ENCODE measurements at places on chromosomes 7 and 10. TPM values are rescaled to one million over a fixed set of nuclear protein-coding genes. Genes with fewer than 3 reads are reported as not detected.

The HACD1 gene
- polyA plus RNA-seq, result not detected

DNA sequence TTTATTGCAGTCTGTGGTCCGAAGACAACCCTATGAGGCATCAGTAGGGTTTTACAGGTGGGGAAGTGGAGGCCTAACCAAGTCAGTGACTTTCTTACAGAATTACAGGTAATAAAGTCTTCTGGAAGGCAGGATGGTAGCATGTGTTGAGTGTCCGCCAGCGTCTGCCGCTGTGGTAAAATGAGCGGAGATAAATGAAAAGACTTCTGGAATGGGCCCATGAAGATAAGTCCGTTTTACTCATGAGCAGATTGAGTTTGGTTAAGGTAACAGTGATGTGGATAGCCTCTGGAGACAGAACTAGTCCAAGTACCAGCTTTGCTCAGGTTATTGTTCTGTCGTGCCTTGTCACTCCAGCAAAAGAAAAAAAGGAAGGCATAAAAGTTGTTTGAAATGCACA, 966 bp downstream of the FBH1 start:
- DNase-seq, result peak; percentile 4
- H3K27me3 ChIP-seq, result no peaks in the 10 kb centered on the region
- H3K27ac ChIP-seq, result peak overlapping the region; percentile 81

DNA sequence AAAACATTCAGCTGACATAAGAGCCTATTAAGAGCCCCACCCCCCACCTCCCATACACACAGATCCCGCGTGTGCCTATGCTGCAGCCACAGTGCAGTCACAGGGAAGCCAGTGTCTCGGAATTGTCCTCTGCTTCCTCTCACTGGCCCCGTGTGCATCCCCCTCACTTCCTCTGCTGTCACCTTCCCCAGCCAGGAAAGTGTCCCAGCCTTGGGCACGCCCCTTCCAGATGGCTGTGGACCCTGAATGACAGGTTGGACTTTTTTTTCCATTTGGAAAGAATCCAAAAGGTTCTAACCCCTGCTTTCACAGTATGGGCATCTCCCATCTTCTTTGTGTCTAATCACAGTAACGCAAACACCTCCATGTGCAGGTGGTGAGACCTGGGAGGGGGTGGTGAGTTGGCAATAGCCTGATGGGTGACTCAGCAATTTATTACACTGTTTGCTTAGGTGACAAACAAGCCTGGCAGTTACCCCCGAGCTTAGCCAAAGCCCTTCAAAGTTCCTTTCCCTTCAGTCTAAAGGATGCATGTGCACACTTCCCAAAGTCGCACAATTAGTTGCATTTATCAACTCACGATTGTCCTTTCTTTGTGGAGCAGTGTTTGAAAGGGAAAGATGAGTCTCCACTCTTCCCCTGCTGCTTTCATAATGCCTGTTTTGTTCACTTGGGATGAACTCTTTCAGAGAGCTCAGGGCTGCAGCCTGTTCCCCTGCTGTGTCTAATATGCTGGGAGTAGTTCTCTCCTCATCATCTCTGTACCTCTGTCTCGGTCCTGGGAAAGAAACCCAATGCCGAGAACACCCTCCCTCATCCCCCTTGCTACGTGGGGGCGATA, 67.5 kb upstream of the EFCAB10 start:
- DNase-seq, result no peak
- no peak overlapping the region for H3K27ac ChIP-seq

- no peak overlapping the region for H3K27ac ChIP-seq
- no peaks in the 10 kb centered on the region for H3K27me3 ChIP-seq
- peaks cover 6% of the 10 kb centered on the region for H3K4me1 ChIP-seq
- no peaks in the 10 kb centered on the region for H3K36me3 ChIP-seq
Measured at GRCh38 chr7:87604264-87604663, 3.6 kb upstream of the ABCB1 start.

The CALCR gene
- polyA plus RNA-seq, result not detected

- no peak overlapping the region for H3K4me3 ChIP-seq
- H3K27me3 ChIP-seq, result peaks cover 3% of the 10 kb centered on the region
- no peak overlapping the region for H3K27ac ChIP-seq
- no peak for DNase-seq
Measured at GRCh38 chr7:29574659-29575058, 11.0 kb downstream of the PRR15 start.

The PCLO gene
- not detected for polyA plus RNA-seq

The PNPLA8 gene
- polyA plus RNA-seq, result 25.9 TPM

DNA sequence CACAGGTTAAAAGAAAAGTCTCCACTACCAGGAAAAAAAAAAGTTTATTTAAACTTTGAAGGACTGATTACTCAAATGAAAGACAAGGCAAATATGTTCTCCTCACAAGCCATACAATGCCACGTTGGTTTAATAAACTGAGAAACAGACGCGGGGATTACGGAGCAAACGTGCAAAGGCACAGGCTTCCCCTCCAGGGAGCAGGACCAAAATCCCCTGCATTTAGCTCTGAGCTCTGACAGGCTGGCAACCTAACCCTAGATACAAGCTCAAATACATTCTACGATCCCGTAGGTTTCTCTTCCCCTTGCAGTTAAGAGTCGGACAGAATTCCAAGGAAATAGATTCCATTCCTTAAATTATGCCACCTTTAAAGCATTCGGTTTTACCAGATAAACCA, 7.7 kb upstream of the GRB10 start:
- no peak overlapping the region for H3K27ac ChIP-seq
- H3K4me1 ChIP-seq, result no peaks in the 10 kb centered on the region
- H3K4me3 ChIP-seq, result no peak overlapping the region
- peaks cover 4% of the 10 kb centered on the region for H3K27me3 ChIP-seq
- H3K36me3 ChIP-seq, result no peaks in the 10 kb centered on the region
- DNase-seq, result no peak

The SHTN1 gene
- polyA plus RNA-seq, result not detected

DNA sequence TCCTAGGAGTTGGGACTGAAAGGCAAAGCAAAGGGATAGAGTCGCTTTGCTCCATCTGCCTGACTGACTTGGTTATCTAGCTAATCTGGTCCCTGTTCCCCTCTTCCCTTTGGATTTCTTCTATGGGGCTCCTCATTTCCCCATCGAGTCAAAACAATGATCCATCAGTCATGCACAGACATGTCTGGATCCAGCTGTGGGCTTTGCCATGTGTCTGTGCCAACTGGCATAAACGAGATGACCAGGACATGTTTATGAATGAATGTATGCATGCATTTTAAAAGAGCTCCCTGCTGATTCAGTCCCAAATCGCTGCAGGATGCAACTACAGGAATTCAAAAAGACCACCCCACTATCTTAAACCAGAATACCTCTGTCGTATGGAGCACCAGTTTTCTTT, 122.0 kb downstream of the ARL4A start:
- H3K27ac ChIP-seq, result no peak overlapping the region
- DNase-seq, result no peak
- H3K4me3 ChIP-seq, result no peak overlapping the region
- no peaks in the 10 kb centered on the region for H3K4me1 ChIP-seq

DNA sequence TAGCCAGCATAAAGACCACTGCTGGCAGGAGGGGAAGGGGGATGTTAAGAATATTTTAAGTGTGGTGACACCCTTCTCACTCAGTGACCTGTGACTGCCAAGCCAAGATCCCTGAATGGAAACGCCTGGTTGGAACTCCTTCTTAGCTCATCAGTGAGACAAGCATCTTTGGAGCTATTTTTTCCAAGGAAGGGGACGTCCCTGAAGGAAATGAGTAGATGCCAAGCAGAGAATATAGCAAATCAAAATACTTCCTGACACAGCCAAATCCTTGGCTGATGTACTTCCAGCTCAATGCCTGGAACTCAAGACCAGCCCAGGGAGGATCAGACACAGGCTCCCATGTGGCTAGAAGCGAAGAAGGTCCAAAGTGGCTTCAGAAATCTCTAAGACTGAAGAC, 82.2 kb downstream of the SORBS1 start:
- H3K4me3 ChIP-seq, result no peak overlapping the region
- no peaks in the 10 kb centered on the region for H3K36me3 ChIP-seq
- H3K27me3 ChIP-seq, result no peaks in the 10 kb centered on the region
- H3K4me1 ChIP-seq, result no peaks in the 10 kb centered on the region
- no peak overlapping the region for H3K27ac ChIP-seq

GRCh38 chr10:102400076-102400475, 4.6 kb downstream of the NFKB2 start:
- H3K27me3 ChIP-seq, result no peaks in the 10 kb centered on the region
- H3K36me3 ChIP-seq, result peaks cover 56% of the 10 kb centered on the region
- peaks cover 20% of the 10 kb centered on the region for H3K4me1 ChIP-seq
- no peak overlapping the region for H3K4me3 ChIP-seq
- H3K27ac ChIP-seq, result peak overlapping the region; percentile 93

DNA sequence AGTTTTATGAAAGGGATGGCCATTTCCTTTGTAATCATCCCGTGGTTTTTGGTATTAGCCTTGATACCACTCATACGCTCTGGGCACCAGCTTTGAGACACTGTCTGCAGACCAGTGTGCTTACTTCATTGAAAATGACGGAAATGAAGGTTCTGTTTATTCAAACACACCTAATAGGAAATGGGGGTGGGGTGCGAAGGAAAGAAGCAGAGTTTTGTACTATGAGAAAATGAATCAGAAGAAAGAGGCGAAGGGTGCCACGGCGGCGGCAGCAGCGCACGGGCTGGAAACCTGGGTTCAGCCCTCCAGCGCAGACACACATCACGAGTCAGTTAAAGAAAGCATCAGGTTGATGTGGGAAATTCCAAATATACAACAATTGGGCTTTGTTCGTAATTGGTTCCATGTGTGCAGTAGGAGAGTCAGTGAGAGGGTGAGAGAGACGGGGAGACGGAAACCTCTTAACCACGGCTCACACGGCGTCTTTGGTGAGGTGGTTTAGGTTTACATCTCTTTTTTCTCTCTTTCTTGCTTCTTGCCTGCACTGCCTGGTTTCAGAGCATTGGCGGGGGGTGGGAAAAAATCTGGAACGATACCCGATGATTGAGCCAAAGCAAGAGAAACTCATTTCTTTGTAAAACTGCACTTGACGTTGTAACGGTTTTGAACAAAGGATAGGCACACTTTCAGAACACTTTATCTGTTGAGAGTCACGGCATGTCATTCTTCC, 321.2 kb downstream of the FRMD4A start:
- H3K4me3 ChIP-seq, result peak overlapping the region; percentile 44
- no peaks in the 10 kb centered on the region for H3K27me3 ChIP-seq
- H3K36me3 ChIP-seq, result no peaks in the 10 kb centered on the region
- peak overlapping the region; percentile 66 for H3K27ac ChIP-seq

- peak; percentile 9 for DNase-seq
- peak overlapping the region; percentile 89 for H3K27ac ChIP-seq
- peaks cover 26% of the 10 kb centered on the region for H3K4me1 ChIP-seq
Measured at GRCh38 chr7:17300012-17300411, 1.6 kb downstream of the AHR start.

The GRM3 gene
- not detected for polyA plus RNA-seq

DNA sequence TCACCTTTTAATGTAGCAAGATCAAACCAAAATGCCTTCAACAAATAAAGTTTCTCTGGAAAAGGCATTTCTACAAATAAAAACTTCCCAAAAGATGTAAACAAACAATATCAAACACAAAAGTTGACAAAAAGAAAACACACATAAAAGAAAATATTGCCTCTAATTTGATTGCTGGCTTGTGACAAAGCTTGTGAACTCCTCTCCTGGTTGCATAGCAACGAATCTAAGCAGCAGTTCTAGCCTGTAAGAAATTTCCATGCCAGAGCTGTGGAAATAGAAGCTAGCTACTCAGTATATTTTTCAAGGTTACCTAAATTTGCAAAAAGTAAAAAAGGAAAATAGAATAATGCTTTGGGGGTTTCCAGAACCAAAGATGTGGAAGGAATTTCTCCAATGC, 173.9 kb upstream of the CDK1 start:
- no peaks in the 10 kb centered on the region for H3K27me3 ChIP-seq
- DNase-seq, result no peak
- H3K36me3 ChIP-seq, result no peaks in the 10 kb centered on the region
- no peak overlapping the region for H3K4me3 ChIP-seq
- no peaks in the 10 kb centered on the region for H3K4me1 ChIP-seq
- no peak overlapping the region for H3K27ac ChIP-seq

GRCh38 chr7:100642534-100642907, 1.2 kb upstream of the TFR2 start:
- no peaks in the 10 kb centered on the region for H3K27me3 ChIP-seq
- DNase-seq, result no peak
- no peak overlapping the region for H3K27ac ChIP-seq
- H3K4me1 ChIP-seq, result no peaks in the 10 kb centered on the region
- no peak overlapping the region for H3K4me3 ChIP-seq
- H3K36me3 ChIP-seq, result no peaks in the 10 kb centered on the region

The FAM131B gene
- not detected for polyA plus RNA-seq

DNA sequence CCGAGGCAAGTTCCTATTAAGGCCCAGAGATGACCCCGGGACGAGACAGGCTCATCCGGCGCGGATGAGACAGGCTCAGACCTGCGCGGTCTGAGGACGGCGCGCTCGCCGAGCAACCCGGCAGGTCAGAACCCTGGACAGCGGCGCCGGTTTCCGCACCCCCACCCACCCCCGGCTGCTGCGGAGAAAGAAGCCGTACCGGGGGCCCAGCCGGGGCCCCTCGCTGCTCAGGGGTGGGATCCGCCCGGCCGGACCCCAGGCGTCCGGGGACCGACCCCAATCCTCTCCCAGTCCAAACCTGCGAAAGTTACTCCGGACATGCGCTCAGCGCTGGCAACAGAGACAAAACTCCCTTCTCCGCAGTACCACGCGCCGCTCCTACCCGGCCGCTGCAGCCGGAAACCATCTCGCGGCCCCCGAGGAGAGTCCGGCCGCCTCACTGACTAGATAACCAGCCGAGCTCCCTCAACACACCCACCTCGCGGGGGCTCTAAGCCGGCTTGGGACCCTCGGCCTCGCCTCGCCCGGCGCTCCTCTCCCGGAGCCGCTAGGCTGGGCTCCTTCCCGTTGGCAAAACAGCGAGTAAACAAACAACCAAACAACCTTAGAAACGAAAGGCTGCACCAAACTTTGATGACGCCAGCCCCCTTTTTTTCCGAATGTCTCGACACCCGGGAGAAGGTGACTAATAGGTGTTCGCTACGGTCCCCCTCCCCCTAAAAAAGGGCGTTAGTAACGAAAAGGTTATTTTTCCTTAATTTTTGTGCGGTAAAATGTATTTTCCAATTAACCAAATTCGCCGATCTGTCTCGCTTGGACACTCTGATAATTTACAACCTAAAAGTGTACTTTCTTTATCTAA, 2.3 kb upstream of the DRGX start:
- H3K36me3 ChIP-seq, result no peaks in the 10 kb centered on the region
- peaks cover 5% of the 10 kb centered on the region for H3K4me1 ChIP-seq
- H3K27ac ChIP-seq, result no peak overlapping the region
- H3K27me3 ChIP-seq, result peaks cover 22% of the 10 kb centered on the region
- H3K4me3 ChIP-seq, result no peak overlapping the region

The DOCK1 gene
- not detected for polyA plus RNA-seq

GRCh38 chr10:44206127-44206818, 178.6 kb downstream of the CXCL12 start:
- no peak for DNase-seq
- H3K27me3 ChIP-seq, result no peaks in the 10 kb centered on the region
- H3K27ac ChIP-seq, result no peak overlapping the region
- H3K36me3 ChIP-seq, result no peaks in the 10 kb centered on the region
- no peaks in the 10 kb centered on the region for H3K4me1 ChIP-seq

Measured in naive thymus-derived CD4-positive, alpha-beta T cell (primary cell).